ENCODE measurements at places on chromosomes 13 and 19.

GRCh38 chr13:79483086-79483706, 2.2 kb downstream of the NDFIP2 start:
- no peak overlapping the region for H3K27ac ChIP-seq
- no peaks in the 10 kb centered on the region for H3K27me3 ChIP-seq
- H3K4me1 ChIP-seq = peaks cover 8% of the 10 kb centered on the region
- H3K36me3 ChIP-seq = peaks cover 21% of the 10 kb centered on the region
- no peak for DNase-seq

GRCh38 chr13:65965501-65965900, 1264.6 kb downstream of the PCDH9 start:
- DNase-seq = no peak
- H3K4me3 ChIP-seq = no peak overlapping the region
- H3K4me1 ChIP-seq = no peaks in the 10 kb centered on the region
- H3K27me3 ChIP-seq = no peaks in the 10 kb centered on the region

DNA sequence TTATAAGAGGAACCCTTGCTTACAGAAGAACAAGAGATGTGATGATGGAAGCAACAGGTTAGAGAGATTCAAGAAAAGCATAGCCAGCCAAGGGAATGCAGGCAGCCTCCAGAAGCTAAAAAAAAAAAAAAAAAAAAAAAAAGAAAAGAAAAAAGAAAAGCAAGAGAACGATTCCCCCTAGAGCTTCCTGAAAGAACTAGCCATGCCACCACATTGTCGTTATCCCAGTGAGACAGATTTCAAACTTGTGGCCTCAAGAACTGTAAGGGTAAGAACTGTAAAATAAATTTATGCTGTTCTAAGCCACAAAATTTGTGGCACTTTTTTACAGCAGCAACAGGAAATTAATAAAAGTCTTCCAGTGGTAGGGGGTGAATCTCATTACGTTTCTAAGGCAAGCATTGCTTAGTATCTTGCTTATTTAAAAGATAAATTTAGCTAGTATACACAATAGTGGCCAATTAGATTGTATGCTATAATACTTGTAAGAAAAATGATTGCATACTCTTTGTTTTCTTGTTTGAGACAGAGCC, 21.8 kb downstream of the RFXAP start:
- H3K27ac ChIP-seq = no peak overlapping the region
- peaks cover 5% of the 10 kb centered on the region for H3K36me3 ChIP-seq
- no peak for DNase-seq
- no peak overlapping the region for H3K4me3 ChIP-seq
- H3K4me1 ChIP-seq = no peaks in the 10 kb centered on the region

GRCh38 chr13:40098246-40098645, 442.8 kb downstream of the COG6 start:
- H3K27ac ChIP-seq = no peak overlapping the region
- H3K36me3 ChIP-seq = no peaks in the 10 kb centered on the region
- no peak overlapping the region for H3K4me3 ChIP-seq
- H3K4me1 ChIP-seq = peaks cover 15% of the 10 kb centered on the region
- no peaks in the 10 kb centered on the region for H3K27me3 ChIP-seq
- no peak for DNase-seq

- peaks cover 36% of the 10 kb centered on the region for H3K36me3 ChIP-seq
- no peak overlapping the region for H3K4me3 ChIP-seq
- H3K27ac ChIP-seq = peak overlapping the region; percentile 38
- H3K27me3 ChIP-seq = no peaks in the 10 kb centered on the region
- no peaks in the 10 kb centered on the region for H3K4me1 ChIP-seq
These were observed 10.0 kb downstream of the CFD start for GRCh38 chr19:869245-870177.

- H3K4me1 ChIP-seq = peaks cover 11% of the 10 kb centered on the region
- no peaks in the 10 kb centered on the region for H3K36me3 ChIP-seq
- DNase-seq = no peak
- no peak overlapping the region for H3K4me3 ChIP-seq
- H3K27ac ChIP-seq = no peak overlapping the region
These were observed 24.9 kb downstream of the SIGLEC7 start for GRCh38 chr19:51166846-51167490.

Data from Calu3 (cell line).